ENCODE measurements at places on chromosomes 12 and 14. TPM values are rescaled to one million over a fixed set of nuclear protein-coding genes. Genes with fewer than 3 reads are reported as not detected.

GRCh38 chr14:75521415-75522199 lies 662 bp upstream of the BATF start:
- H3K4me1 ChIP-seq, result peaks cover 54% of the 10 kb centered on the region
- H3K27me3 ChIP-seq, result no peaks in the 10 kb centered on the region
- H3K27ac ChIP-seq, result peak overlapping the region; percentile 98
- peaks cover 34% of the 10 kb centered on the region for H3K36me3 ChIP-seq

GRCh38 chr12:57126561-57126960 lies 1.7 kb upstream of the LRP1 start:
- peaks cover 2% of the 10 kb centered on the region for H3K36me3 ChIP-seq
- no peak overlapping the region for H3K27ac ChIP-seq
- peaks cover 16% of the 10 kb centered on the region for H3K4me1 ChIP-seq
- no peak for DNase-seq
- H3K27me3 ChIP-seq, result no peaks in the 10 kb centered on the region
- H3K4me3 ChIP-seq, result no peak overlapping the region

DNA sequence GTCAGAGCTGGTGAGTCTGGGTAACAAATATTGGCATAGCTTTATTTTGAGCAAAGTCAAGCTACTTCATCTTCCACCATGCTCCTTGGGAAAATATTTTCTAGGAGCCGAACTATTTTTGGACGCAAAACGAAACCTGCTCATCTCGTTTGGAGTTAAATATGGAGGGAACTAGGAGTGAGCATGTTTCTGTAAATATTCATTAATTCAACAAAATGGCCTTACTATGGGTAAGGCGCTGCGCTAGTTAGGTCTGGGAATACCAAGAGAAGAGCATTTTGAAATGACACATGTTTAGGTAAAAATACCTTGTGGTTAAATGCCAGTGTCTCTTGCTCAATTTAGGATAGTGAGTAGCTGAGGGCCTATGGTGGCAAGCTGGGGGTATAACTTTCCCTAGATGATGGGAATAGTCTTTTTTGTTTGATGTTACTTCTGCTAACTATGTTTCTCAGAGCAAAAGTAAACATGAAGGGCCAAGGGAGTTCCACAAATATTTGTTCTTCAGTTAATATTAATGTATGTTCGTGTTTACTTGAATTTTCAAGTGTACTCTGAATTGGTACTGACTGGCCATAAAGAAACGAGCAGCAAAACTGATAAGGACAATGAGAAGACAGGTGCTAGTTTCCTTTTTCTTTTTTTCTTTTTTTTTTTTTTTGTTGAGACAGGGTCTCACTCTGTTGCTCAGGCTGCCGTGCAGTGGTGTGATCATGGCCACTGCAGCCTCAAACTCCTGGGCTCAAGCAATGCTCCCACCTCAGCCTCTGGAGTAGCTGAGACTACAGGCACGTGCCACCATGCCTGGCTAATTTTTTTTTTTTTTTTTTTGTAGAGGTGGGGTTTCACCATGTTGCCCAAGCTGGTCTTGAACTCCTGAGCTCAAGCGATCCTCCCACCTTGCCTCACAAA lies 77.7 kb downstream of the MAP1LC3B2 start:
- no peak overlapping the region for H3K27ac ChIP-seq
- H3K4me1 ChIP-seq, result no peaks in the 10 kb centered on the region
- DNase-seq, result no peak
- H3K36me3 ChIP-seq, result no peaks in the 10 kb centered on the region
- peaks cover 5% of the 10 kb centered on the region for H3K27me3 ChIP-seq
- no peak overlapping the region for H3K4me3 ChIP-seq

- no peak overlapping the region for H3K4me3 ChIP-seq
- H3K4me1 ChIP-seq, result peaks cover 44% of the 10 kb centered on the region
- peaks cover 43% of the 10 kb centered on the region for H3K36me3 ChIP-seq
- H3K27ac ChIP-seq, result no peak overlapping the region
Observed at GRCh38 chr14:75044752-75045151, 6.5 kb downstream of the MLH3 start.

DNA sequence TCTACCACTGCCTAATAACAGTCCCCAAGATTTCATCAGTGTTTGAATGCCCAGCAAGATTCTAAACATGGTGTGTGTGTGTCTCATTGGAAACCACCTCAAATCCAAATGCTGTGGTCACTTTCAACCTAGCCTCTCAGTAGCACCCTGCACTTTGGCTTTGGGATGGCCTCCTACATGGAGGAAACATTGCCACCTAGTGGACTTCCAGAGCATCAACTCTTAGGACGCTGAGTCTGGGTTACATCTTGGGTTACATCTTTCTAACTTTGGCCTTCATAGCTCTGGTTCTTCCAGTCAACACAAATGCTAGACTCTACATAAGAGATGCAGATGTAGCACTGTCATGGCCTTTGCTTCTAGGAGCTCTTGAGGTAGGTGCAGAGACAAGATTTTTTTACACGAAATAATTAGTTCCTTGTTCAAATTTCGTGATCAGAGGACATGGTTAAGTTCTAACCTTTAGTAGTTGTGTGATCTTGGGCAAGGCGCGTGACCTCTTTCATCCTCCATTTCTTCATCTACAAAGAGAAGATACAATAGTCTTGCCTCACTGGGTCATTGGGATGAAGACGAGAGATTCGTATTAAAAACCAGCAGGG lies 113.5 kb upstream of the VASH1 start:
- no peaks in the 10 kb centered on the region for H3K36me3 ChIP-seq
- no peaks in the 10 kb centered on the region for H3K4me1 ChIP-seq
- DNase-seq, result peak; percentile 26
- H3K4me3 ChIP-seq, result no peak overlapping the region
- H3K27me3 ChIP-seq, result peaks cover 2% of the 10 kb centered on the region

- no peak for DNase-seq
- H3K4me3 ChIP-seq, result no peak overlapping the region
- no peaks in the 10 kb centered on the region for H3K4me1 ChIP-seq
Observed at GRCh38 chr14:77882636-77883035, 82.7 kb downstream of the ADCK1 start.

Gene TTC7B
- 5.6 TPM for total RNA-seq

Gene ACSM4
- total RNA-seq, result not detected

DNA sequence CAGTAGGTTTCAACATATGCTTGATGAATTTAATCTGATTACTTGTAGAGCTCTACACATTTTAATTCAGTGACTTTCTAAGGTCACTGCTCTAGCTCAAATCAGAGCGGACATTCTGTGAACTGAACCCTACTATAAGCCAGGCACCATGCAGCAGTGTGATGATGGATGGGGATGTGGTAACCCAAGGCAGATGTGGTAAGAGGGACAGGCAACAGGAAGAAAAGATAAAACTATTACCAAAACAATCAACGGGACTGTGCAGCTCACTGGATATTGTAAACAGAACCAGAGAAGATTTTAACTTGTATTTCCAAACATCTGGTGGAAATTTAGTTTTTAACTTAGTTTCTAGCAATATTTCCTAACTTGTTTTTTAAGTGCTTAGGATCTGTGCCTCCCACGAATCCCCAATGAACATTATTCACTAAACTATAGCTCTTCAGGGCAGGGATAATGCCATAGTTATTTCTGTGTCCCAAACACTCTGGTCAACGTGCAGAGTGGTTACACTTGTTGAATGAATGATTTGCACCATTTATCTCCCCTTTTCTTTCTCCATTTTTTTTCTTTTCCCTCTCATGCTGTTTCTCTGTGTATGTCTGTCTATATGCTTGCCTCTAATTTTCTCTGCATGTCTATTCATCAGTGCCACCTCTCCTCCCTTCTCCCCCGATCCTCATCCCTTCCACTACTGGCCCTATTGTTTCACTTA lies 3.0 kb downstream of the ERO1A start:
- H3K4me1 ChIP-seq, result peaks cover 61% of the 10 kb centered on the region
- peaks cover 53% of the 10 kb centered on the region for H3K36me3 ChIP-seq
- peak overlapping the region; percentile 66 for H3K4me3 ChIP-seq

Measured in activated CD8-positive, alpha-beta T cell treated with anti-CD3 and anti-CD28 coated beads for 36 hours (primary cell).